ENCODE measurements at places on chromosomes 13 and 19.

GRCh38 chr19:4897146-4897545 lies 5.5 kb downstream of the ARRDC5 start:
- no peak for DNase-seq

- peak; percentile 53 for DNase-seq
Measured at GRCh38 chr19:41993612-41994483, at the start of gene ATP1A3. TSS of gene ATP1A3 (minus strand) at chr19:41994230. CDS start at chr19:41994076, 154 bp downstream.

GRCh38 chr19:18157465-18158063 lies 4.6 kb downstream of the PIK3R2 start:
- no peak for DNase-seq

- peak; percentile 32 for DNase-seq
Measured at GRCh38 chr13:67224148-67224846, 5.8 kb downstream of the PCDH9 start.

DNA sequence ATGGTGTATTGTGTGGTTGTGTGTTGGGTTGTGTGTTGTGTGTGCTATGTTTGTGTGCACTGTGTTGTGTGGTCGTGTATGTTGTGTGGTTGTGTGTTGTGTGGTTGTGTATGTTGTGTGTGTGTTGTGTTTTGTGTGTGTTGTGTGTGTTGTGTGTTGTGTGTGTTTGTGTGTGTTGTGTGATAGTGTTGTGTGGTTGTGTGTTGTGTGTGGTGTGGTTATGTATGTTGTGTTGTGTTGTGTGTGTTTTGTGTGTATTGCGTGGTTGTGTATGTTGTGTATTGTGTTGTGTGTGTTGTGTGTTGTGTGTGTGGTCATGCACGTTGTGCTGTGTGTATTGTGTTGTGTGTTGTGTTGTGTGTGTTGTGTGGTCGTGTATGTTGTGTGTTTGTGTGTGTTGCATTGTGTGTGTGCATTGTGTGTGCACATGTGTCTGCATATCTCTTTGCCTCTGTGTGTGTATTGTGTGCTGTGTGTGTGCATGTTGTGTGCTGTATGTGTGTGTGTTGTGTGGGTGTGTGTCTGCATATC lies 2.9 kb downstream of the C3 start:
- DNase-seq, result no peak

DNA sequence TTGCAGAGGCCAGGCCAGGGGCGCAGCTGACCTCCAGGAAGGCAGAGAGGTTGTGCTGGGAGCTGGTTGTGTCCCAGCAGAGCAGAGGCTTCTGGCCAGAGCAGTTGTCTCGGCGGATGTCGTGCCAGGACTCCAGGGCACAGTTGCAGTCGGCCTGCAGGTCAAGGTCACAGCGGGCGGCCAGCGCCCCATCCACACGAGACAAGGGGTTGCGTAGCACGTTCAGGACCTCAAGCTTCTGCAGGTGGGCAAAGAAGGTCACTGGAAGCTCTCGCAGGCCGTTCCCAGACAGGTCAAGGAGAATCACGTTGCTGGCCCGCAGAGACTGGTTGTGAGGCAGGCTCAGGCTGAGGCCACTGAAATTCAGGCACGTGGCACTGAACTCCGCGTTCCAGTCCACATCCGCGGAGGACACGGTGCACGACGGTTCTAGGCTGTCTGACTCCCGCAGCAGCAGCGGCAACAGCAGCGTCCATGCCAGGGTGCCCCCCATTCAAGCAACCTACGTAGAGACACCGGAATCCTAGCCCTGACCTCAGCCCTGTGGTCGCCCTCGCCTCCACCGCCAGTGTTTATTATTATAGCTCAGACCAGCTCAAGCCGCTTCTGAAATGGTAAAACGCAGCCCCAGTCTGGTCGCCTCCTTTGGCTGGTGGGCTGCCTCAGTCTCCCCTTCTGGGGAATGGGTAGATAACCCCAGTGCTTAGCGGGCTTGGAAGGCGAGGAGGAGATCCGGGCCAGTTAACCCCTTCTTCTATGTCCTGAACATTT lies 766 bp downstream of the LRRC25 start:
- no peak for DNase-seq

DNA sequence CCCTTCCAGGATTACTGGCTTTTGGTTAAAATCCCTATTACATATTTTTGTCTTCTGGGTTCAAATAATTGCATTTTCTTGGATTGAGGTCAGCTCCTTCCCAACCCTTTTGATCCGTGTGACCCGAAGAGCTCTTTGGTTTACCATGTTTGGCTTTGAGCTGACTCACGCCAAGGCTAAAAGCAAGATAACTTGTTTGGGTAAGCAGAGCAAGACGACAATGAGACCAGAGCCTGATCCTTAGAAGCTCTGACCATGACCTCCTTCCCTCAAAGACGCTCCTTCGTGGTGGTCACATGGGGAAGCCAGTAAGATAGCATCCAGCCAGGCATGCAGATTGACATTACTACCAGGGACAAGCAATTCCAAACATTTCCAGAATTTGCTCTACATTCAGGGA lies 153.8 kb downstream of the DCT start:
- no peak for DNase-seq

GRCh38 chr19:39737351-39737750 lies 478 bp downstream of the CLC start:
- DNase-seq, result no peak

DNA sequence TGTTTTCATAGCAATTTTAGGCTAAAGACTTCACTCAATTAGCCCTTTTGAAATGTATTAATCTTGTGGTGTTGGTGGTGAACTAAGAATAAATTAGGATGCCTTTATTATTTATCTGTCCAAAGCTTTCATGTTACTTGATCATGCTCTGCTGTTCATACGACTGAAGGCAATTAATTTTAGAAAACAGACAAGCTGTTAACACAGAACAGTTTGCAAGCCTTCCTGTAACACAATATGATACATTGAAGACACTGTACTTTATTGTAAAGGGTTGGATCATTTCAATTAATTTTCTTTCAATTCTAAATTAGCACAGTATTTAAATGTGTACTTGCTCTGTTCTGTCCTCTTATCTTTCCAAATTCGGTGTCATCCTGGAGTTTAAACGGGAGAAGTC lies 794.3 kb upstream of the MIR17HG start:
- no peak for DNase-seq

DNA sequence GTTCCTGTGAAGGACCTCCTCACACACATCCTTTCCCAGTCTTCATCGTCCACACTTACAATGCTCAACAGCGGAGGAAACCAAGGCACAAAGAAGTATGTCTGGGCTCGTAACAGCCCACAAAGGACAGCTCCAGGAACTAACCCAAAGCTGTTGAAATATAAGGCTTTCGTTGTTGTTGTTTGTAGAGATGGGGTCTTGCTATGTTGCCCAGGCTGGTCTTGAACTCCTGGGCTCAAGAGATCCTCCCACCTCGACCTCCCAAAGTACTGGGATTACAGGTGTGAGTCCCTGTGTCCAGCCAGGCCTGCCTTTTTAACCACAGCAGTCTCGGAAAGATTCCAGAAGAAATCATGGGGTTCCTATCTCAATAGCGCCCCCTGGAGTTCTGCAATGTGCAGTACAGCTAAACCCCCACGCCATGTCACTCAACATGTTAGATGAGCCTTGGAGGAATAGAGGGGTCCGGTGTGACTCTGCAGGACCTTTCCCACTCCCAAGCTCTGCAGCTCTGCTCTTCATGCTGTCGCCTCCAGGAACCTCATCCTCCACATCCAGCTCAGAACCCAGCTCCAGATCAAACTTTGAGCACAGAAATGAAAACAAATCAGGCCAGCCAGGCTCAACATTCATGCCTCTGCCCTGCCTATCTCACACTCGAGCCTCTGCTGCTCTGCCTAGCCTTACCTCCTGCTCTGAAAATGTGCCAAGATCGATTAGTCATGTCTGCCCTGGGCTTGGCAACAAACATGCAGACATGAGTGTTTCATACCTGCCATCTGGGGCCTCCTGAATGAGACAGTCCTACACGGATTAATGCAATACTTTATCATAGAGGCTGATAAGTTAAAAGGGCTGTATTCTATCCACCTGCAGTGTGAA lies 7.5 kb downstream of the PLA2G4C start:
- no peak for DNase-seq

DNA sequence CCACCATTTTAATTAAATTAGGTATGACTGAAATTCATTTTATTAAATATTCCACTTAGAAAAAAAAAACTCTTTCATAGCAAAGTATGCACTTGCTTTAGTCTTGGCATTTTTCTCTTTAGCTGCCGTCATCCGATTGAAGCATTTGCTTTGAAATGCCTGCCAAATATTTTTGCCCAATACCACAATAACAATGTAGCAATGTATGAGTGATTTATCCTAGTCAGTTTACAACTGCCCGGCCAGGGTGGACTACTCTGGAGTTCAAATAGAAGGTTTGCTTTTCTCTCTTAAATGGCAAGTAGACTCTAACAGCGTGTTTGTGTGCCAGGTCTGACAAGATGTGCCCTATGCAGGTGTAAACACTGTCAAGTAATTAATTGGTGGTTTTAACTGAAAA lies 675.3 kb upstream of the SGCG start:
- no peak for DNase-seq

GRCh38 chr13:34863360-34864135 lies 78.5 kb upstream of the NBEA start:
- DNase-seq, result no peak

DNA sequence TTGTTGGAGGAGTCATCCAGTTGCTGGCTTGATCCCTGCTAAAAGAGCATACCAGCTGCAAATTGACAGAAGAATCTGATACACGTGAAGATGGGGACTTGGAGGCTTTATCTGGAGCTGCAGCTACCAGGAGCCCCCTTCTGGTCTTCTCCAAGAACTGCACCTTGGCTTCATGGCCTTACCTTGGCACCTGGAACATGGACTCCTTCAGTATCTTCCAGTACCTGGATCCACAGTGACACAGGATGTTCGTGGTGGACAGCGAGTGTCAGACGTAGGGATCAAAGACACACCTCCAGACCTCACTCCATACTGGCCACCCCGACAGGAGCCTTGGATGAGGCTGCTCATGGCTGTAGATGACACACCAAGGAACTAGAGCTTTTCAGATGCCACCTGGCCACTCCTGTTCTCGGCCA lies 9.9 kb upstream of the ACSBG2 start:
- peak; percentile 22 for DNase-seq

- no peak for DNase-seq
Measured at GRCh38 chr19:33260628-33261418, 35.2 kb upstream of the SLC7A10 start.

GRCh38 chr19:7799640-7800355 lies 30.2 kb upstream of the EVI5L start:
- peak; percentile 12 for DNase-seq
